ENCODE measurements at places on chromosomes 5 and 9. TPM values are rescaled to one million over a fixed set of nuclear protein-coding genes. Genes with fewer than 3 reads are reported as not detected.

DNA sequence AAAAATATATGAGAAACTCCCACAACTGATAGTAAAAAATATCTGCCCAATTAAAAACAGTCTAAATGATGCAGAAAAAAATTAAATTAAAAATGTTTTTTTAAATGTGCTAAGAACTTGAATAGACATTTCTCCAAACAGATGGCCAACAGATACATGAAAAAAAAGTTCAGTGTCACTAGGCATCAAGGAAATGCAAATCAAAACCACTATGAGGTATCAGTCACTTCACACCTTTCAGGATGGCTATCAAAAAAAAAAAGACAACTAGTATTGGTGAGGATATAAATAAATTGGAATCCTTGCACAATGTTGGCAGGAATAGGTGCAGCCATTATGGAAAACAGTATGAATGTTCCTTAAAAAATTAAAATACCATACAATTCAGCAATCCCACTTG, 16.6 kb downstream of the ZNF131 start:
- no peak for DNase-seq

DNA sequence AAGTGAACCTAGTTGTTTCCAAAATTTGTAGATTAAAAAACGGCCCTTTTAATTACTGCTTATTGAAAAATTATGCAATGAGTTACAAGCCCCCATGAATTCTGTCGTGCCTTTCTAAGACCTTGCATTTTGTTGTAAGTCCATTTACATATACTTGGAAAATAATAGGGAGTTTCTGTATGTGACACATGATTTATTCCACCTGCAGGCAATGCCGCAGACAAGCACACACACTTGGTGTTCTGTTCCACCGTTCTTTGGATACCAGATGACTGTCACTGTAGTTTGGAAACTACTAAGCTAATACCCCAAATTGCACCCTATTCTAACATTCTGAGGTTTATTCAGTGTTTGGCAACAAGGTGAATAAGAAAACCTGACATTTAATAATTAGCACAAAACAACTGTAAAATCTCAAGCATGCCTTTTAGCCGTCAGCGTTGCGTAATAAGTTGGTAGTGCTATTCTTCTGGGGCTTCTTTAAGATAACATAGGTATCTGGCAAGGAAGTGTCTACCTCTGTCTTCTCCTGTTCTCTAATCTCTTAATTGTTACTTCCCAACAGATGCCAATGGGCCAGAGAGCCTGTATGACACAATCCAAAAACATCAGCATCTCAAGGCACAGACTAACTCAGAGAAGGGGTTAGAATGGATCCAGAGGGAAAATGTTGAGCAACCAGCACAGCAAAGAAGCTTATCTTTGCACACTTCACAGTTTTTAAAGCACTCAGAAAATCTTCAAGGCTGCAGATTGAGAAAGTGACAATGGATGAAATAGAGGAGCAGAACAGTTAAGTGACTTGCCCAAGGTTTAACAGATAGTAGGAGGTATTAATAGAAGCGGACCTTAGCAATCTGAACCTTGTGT, 48.2 kb upstream of the DPYSL3 start:
- peak; percentile 34 for DNase-seq

DNA sequence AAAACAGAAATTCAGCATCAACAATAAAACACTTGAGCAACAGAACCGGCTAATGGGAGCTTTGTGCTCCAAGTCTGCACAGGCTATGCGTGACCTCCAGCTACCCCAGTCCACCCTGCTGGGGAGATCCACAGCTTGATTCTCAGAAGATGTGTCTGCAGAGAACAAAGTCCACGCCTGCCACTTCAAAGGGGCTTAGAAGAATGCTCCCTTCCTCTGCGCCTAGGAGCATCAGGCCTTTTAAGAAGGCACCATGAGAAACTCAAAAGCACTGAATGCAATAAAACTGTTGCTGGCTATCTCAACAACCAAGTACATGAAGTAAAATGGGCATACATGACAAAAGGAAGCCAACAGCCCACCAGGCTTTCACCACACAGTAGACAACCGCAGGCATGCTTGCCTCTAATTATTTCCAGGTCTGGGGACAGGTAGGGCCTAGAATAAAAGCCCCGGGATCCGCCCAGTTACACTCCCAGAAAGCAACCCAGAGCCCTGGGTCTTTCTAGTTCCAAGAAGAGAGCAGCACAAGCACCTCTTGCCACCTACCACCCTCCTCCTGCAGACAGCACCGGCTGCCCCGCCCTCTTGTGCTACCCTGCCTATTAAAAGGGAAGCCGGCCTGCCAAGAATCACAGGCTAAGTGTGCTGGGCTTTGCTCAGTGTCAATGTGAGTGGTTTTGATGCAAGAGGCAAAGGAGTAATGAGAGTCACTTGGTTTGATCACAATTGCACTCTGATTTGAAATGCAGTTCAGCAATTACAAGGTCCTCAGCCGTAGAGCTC, 123.2 kb downstream of the SPOCK1 start:
- DNase-seq: peak; percentile 62

DNA sequence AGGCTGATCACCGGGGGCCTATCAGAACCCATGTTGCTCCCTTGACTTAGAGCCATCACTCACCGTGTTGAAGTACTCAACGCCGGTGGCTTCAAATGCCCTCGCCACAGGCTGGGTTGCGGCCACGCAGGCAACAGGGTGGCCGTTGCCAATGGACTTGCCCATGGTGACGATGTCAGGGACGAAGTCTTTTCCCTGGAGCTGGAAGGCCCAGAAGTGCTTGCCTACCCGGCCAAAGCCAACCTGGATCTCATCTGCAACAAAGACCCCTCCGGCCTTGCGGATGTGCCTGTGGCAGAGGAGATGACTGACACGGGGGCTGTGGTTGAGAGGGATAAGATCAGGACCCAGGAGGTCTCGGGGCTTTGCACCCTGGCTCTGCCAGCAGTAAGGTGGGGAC, 10.3 kb downstream of the PHYKPL start:
- peak; percentile 34 for DNase-seq

Gene F2RL1
- total RNA-seq: 12.0 TPM

Gene FAM169A
- 2.7 TPM for total RNA-seq
